ENCODE measurements at places on chromosomes 16 and 17.

GRCh38 chr17:8185582-8186445 is 4.2 kb downstream of the BORCS6 start:
- DNase-seq = peak; percentile 73

- DNase-seq = no peak
Observed at GRCh38 chr17:39150104-39150634, 1.3 kb downstream of the PLXDC1 start.

GRCh38 chr16:49800876-49801275 is 55.0 kb downstream of the ZNF423 start:
- no peak for DNase-seq

- peak; percentile 31 for DNase-seq
Observed at GRCh38 chr17:70808596-70808995, 639.3 kb downstream of the KCNJ2 start.

GRCh38 chr17:56977673-56978395 is at the start of gene SCPEP1:
Gene SCPEP1, plus strand, starts transcription at chr17:56978131. Its CDS starts 29 bp downstream, at chr17:56978160.
- DNase-seq = peak; percentile 94
